Progenitor cell of endocrine pancreas (in vitro differentiated cells): ENCODE measurements at places on chromosomes 12 and 14.
A peak's percentile ranks its signal among the peaks of the same experiment; 100 is the strongest.

GRCh38 chr12:126493366-126494108 is 1428.3 kb downstream of the AACS start:
- no peak for DNase-seq
- peaks cover 6% of the 10 kb centered on the region for H3K4me1 ChIP-seq
- no peak overlapping the region for H3K4me3 ChIP-seq
- no peak overlapping the region for H3K27ac ChIP-seq
- no peaks in the 10 kb centered on the region for H3K27me3 ChIP-seq
- no peaks in the 10 kb centered on the region for H3K36me3 ChIP-seq

- peaks cover 5% of the 10 kb centered on the region for H3K27me3 ChIP-seq
- H3K27ac ChIP-seq = no peak overlapping the region
- H3K4me3 ChIP-seq = no peak overlapping the region
- no peaks in the 10 kb centered on the region for H3K4me1 ChIP-seq
Observed at GRCh38 chr14:72057701-72058285, 125.6 kb downstream of the RGS6 start.

DNA sequence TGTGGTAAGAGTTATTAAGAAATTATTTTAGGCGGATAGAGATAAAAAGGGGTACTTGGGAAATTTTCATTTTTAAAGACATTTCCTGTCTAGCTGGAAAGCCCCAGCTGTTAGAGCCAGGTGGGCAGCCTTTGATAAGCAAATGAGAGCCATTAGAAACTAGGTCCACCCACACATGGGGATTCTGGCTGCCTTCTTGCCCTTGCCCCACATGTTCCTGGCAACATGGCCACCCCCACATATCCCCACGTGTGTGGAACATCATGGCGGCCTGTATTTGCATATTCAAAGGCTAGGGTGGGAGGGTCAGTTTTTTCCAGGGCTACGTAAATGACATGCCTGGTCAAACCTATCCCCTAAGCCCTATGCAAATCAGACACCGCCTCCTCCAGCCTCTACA is 1382.1 kb downstream of the AACS start:
- H3K27ac ChIP-seq = no peak overlapping the region
- H3K4me1 ChIP-seq = no peaks in the 10 kb centered on the region
- H3K27me3 ChIP-seq = no peaks in the 10 kb centered on the region
- H3K4me3 ChIP-seq = no peak overlapping the region
- no peaks in the 10 kb centered on the region for H3K36me3 ChIP-seq

GRCh38 chr14:73913256-73913655 is 26.6 kb downstream of the ZNF410 start:
- H3K27me3 ChIP-seq = no peaks in the 10 kb centered on the region
- peaks cover 2% of the 10 kb centered on the region for H3K4me1 ChIP-seq
- H3K36me3 ChIP-seq = peaks cover 45% of the 10 kb centered on the region
- no peak for DNase-seq
- H3K27ac ChIP-seq = no peak overlapping the region
- no peak overlapping the region for H3K4me3 ChIP-seq

- H3K4me3 ChIP-seq = no peak overlapping the region
- no peaks in the 10 kb centered on the region for H3K36me3 ChIP-seq
- DNase-seq = no peak
- peaks cover 27% of the 10 kb centered on the region for H3K27me3 ChIP-seq
Observed at GRCh38 chr12:100942984-100943749, 148.6 kb downstream of the ANO4 start.

GRCh38 chr12:2636741-2637340 is 157.9 kb upstream of the FKBP4 start:
- H3K36me3 ChIP-seq = peaks cover 2% of the 10 kb centered on the region
- no peak for DNase-seq
- H3K27ac ChIP-seq = no peak overlapping the region
- H3K4me3 ChIP-seq = no peak overlapping the region
- no peaks in the 10 kb centered on the region for H3K4me1 ChIP-seq

DNA sequence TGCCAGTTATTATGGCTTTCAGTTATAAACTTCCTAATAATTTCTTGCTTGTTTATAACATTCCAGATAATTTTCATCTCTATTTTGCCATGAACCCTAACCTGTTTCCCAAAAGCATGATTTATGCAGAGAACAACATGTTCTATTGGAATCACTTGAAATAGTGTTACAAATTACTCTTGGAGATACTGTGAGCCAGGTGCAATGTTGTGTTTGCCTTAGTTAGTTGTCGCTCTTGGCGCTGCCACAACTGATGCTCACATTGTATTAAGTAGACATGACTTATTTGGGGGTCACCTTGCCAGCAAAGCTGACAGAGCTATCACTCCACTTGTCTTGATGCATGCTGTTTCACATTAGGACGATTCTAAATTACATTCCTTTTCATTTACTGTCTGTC is 49.4 kb downstream of the TSPAN8 start:
- no peak overlapping the region for H3K4me3 ChIP-seq
- no peaks in the 10 kb centered on the region for H3K4me1 ChIP-seq
- no peaks in the 10 kb centered on the region for H3K27me3 ChIP-seq
- no peak overlapping the region for H3K27ac ChIP-seq
- peaks cover 12% of the 10 kb centered on the region for H3K36me3 ChIP-seq

- DNase-seq = no peak
- H3K4me3 ChIP-seq = no peak overlapping the region
- no peaks in the 10 kb centered on the region for H3K36me3 ChIP-seq
- H3K27ac ChIP-seq = no peak overlapping the region
Observed at GRCh38 chr12:38745601-38746000, 159.8 kb downstream of the CPNE8 start.

GRCh38 chr12:42946871-42947381 is 357.4 kb upstream of the PRICKLE1 start:
- no peak overlapping the region for H3K4me3 ChIP-seq
- no peak for DNase-seq
- peaks cover 4% of the 10 kb centered on the region for H3K36me3 ChIP-seq
- no peak overlapping the region for H3K27ac ChIP-seq

GRCh38 chr14:66508846-66509621 is 1.1 kb downstream of the GPHN start:
- H3K4me1 ChIP-seq = peaks cover 8% of the 10 kb centered on the region
- peaks cover 27% of the 10 kb centered on the region for H3K27me3 ChIP-seq
- H3K27ac ChIP-seq = peak overlapping the region; percentile 81
- H3K36me3 ChIP-seq = no peaks in the 10 kb centered on the region
- H3K4me3 ChIP-seq = peak overlapping the region; percentile 87

DNA sequence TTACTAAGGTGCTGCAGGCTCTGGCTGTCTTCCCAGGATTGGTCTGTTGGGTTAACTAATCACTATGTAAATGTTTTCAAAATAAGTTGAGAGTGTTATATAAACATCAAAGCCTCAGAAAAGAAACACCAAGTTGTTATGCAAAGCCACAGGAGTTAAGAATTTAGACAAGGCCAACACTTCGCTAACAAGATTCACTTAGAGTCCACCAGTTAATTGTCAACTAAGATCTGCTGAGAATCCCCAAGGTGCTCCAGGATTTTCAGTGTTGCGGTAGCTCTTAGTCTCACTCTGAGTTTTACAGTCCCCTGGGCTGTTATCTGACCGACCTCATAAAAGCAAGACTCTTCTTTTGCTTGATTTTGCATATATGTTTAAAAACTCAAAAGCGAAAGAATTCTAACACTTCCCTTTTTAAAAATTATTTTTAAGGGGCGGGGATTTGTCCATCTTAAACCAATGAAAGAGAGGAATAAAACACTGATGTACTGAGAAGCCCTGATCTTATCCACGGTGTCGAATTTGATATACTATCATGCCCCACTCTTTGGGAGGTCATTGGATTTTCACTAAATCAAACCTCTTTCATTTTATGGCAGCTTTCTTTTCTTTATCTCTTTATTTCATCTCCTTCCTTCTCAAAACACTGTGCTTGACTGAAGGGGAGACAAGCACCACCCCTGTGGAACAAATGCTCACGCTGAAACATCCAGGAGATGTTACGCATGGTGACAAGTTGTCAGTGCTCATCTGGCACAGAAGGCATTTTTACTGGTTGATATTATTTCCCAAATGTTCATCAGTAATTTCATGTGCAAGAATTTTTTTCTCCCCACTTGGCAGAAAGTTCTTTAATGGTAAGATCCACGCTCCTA is 7.0 kb downstream of the NIN start:
- H3K27ac ChIP-seq = no peak overlapping the region
- H3K27me3 ChIP-seq = peaks cover 87% of the 10 kb centered on the region
- peaks cover 6% of the 10 kb centered on the region for H3K36me3 ChIP-seq
- no peak overlapping the region for H3K4me3 ChIP-seq
- DNase-seq = no peak

- DNase-seq = no peak
- H3K4me1 ChIP-seq = peaks cover 3% of the 10 kb centered on the region
- no peak overlapping the region for H3K27ac ChIP-seq
- H3K4me3 ChIP-seq = no peak overlapping the region
- H3K36me3 ChIP-seq = no peaks in the 10 kb centered on the region
Observed at GRCh38 chr12:86261578-86261977, 5.4 kb upstream of the MGAT4C start.

GRCh38 chr12:103958621-103959020 is 7.1 kb upstream of the TDG start:
- H3K27ac ChIP-seq = peak overlapping the region; percentile 94
- DNase-seq = no peak
- H3K4me1 ChIP-seq = peaks cover 25% of the 10 kb centered on the region
- H3K27me3 ChIP-seq = no peaks in the 10 kb centered on the region
